Occipital lobe (tissue), 3 donors: ENCODE measurements at places on chromosomes 1 and 21. TPM values are rescaled to one million over a fixed set of nuclear protein-coding genes. Genes with fewer than 3 reads are reported as not detected.

The REN gene
- not detected for total RNA-seq

The SPSB1 gene
- 2.3 TPM for total RNA-seq

The S100A8 gene
- 3.9 TPM for total RNA-seq

The SNX7 gene
- total RNA-seq, result 163 TPM

The TFAP2E gene
- 0.62 TPM for total RNA-seq

The LCE2D gene
- not detected for total RNA-seq

DNA sequence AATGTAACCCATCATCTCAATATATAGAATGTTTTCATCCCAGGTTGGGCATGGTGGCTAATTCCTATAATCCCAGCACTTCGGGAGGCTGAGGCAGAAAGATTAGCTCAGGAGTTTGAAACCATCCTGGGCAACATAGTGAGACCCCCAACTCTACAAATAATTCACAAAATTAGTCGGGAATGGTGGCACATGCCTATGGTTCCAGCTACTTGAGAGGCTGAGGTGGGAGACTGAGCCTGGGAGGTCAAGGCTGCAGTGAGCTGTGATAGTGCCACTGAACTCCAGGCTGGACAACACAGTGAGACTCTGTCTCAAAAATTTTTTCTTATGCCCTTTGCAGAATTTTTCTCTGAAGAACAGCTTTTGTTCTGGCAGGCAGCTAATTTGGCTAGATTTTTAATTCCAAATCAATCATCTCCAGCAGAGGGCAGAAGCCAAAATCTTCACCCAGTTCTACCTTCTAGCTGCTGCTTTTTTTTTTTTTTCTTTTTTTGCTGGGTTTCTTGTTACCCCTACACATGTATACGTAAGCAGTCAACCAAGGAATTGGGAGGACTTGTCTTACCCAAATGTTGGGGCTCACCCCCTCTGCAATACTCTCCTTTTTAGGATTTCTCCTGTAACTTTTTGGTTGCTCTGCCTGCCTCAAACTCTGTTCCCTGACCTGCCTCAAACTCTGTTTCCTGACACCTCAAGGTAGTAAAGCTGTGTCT lies 2.7 kb upstream of the RAD54L start:
- DNase-seq, result no peak

- DNase-seq, result no peak
These were observed 150.6 kb downstream of the RWDD3 start for GRCh38 chr1:95384567-95384966.

DNA sequence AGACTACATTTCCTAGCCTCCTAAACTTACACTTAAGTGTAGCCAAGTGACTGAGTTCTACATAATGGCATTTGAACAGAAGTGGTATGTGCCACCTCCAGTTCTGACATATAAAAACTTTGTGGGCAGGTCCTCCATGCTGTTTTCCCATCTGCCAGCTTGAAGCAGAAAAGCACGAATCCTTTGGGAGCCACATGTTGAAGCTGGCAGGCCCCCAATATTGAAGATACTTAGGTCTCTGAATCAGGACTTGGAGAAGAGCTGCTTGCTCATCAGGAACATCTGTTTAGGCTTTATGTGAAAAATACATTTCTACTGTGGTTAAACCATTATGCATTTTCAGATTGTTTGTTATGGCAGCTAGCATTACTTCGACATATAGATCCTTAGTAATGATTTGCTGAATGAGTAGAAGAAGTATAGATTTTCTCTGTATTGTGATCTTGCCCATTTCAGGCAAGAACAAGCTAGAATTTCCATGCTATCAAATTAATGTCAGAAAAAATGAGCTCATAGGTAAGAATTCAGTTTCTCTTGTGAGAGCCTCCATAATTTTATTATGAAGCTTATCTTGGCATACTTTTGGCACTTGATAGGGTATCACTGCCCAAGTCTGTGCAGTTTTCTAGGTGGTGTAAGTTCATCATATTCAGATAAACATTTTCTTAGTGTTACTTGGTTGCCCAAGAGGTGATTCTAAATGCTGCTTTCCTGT lies 68.4 kb downstream of the GDAP2 start:
- DNase-seq, result peak; percentile 23

DNA sequence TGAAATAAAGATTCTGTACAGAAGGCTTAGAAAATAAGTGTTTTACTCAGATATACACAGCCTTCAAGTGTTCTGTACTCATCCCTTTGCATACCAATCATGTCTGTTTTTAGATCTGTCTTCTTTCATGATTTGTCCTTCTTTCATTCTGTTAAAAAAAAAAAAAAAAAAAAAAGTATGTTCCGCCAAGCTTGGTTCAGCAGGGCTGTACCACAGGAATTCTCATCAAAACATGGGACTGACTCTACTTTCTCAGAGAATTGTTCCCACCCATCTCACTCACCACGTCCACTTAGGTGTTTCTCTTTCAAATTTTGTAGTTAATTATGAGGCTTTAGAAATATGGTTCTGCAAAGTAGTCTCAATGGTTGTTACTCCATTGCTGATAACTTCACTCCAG lies 119.0 kb downstream of the AK5 start:
- no peak for DNase-seq

GRCh38 chr1:221612047-221612777 lies 129.7 kb downstream of the DUSP10 start:
- DNase-seq, result peak; percentile 34

DNA sequence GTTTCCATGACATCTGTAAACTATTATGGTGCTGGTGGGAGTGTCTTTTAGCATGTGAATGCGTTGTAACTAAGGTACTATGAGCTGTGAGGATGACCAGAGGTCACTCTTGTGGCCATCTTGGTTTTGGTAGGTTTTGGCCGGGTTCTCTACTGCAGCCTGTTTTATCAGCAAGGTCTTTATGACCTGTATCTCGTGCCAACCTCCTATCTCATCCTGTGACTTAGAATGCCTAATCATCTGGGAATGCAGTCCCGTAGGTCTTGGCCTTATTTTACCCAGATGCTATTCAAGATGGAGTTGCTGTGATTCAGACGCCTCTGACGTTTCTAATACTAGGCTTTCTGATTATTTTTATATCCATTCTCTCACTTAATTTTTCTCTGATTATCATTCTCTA lies 9.4 kb downstream of the NCAM2 start:
- DNase-seq, result no peak

DNA sequence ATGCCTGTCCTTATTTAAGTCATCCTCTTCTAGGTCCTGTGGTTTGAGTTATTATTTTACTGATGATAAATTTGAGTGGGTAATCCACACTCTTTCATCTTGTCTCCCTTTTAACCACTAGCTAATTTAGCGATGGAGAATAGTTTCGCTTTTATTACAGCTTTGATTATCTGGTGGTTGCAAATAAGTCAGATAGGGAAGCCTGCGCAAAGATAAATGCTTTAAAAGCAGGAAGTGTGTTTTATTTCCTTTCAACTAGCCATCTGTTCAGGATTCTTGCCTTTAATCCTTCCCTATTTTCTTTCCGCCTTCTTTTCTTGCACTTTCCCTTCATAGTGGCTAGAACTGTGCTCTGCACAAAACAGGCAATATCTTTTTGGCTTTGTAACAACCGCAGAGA lies 129.0 kb downstream of the TGFB2 start:
- DNase-seq, result no peak

DNA sequence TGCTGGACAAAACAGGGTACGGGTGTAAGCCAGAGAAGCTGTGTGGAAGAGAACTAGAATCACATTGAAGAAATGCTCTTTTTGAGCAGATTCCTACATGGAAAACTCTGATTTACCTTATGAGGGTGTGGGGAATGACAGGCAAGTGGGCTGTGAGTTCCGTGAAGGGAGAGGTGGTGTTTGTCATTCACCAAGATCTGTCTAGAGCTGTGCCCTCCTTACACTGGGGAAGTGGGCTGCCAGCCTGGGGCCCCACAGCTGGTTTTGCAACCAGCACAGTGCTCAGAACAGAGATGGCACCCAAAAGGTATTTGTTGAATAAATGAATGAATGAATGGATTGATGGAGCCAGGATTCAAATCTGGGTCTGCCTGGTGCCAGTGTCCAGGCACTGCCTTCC lies 10.4 kb downstream of the RCAN1 start:
- DNase-seq, result no peak

DNA sequence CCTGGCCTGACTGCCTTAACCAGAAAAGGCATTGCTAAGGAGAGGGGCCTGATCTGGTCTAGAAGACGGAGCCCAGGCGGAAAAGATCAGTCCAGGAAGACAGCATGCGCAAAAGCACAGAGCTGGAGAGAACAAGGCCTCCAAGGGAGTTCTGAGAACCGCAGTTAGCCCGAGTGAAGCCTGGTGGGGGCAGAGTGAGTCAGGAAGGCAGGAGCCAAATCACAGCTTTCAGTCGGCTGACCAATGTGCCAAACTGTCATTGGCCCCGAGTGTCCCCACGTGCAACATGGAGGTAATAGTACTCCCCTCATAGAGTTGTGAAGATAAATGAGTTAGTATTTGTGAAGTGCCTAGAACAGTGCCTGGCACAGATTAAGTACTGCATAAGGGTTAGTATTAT lies 1.2 kb upstream of the TSPAN2 start:
- DNase-seq, result no peak

DNA sequence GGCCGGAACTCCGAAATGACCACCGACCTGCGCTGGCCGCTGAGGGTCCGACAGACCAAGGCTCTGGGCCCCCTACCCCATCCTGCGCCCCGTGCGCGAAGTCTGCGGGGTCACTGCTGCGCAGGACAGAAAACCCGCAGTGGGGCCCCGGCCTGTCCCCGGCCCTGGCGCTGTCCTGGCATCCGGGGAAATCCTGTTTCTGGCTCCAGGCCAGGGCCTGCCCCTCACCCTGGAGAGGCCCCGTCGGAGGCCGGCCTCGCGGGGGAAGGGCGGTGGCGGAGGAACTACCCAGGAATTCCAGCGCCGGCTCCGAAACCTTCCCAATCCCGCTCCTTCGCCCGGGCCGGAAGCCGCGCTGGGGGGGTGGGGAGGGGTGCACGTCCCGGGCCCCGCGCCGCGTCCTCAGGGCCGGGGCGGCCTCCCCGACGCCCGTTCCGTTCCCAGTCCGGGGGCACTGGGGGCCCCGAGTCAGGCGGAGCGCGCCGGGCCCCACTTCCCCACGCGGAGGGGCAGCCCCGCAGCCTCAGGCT lies 77.0 kb downstream of the MORN1 start:
- DNase-seq, result no peak

GRCh38 chr1:165597883-165598675 lies 33.0 kb upstream of the MGST3 start:
- peak; percentile 97 for DNase-seq

GRCh38 chr1:85411567-85412305 lies 53.2 kb downstream of the DDAH1 start:
- DNase-seq, result no peak

DNA sequence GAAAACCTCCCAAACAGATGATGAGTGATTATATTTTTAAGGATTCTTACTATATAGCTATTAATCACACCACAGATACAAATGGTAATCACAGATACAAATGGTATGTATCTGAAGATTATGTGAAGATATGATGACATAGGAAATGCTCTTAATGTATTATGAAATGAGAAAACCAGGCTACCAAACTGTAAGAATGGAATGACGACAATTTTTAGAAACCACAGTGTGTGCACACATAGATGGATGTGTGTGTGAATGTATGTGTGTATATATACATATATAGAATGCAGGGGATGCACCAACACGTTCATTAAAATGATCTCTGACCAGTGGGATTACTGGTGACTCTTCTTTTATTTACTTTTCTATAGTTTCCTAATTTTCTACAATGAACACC lies 21.5 kb upstream of the ENAH start:
- DNase-seq, result no peak

DNA sequence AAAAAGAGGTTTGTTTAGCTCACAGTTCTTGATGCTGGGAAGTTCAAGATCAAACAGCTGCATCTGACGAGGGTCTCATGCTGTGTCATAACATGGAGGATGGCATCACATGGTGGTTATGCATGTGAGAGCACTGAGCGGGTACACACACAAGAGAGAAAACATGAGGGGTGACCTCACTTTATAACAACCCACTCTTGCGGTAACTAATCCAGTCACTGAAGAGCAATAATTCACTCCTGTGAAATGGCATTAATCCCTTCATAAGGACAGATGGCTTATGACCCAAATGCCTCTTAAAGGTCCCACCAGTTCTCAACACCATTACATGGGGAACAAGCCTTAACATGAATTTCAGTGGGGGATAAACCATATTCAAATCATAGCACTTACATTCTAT lies 23.2 kb upstream of the CHIT1 start:
- DNase-seq, result no peak

- no peak for DNase-seq
These were observed 90.0 kb downstream of the URB2 start for GRCh38 chr1:229716069-229716468.

DNA sequence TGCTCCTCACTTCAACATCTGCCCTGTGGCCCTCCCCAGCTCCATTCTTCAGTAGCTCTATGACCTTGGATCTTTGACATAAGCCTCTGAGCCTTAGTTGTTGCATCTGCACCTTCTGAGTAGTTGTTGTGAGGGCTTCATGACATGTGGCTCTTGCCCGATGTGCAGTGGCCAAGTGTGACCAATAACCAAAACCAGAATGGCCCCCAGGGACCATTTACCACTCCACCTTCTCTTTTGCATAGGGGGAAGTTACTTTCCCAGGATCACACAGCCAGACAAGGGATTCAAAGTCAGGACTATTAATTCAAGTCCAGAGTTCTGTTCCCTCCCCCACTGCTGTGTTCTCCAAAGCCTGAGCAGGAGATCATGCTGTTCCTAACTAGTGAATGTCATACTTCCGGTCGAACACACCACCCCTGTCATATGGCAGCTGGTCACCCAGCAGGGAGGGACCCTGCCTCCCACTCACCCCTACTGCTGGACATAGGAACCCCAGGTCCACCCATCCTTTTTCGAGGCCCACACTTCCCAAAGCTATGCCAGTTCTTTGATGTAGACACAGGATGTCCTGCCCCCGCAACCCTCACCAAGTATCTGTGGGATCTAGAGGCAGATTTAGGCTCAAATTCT lies 4.0 kb downstream of the FGR start:
- DNase-seq, result no peak

DNA sequence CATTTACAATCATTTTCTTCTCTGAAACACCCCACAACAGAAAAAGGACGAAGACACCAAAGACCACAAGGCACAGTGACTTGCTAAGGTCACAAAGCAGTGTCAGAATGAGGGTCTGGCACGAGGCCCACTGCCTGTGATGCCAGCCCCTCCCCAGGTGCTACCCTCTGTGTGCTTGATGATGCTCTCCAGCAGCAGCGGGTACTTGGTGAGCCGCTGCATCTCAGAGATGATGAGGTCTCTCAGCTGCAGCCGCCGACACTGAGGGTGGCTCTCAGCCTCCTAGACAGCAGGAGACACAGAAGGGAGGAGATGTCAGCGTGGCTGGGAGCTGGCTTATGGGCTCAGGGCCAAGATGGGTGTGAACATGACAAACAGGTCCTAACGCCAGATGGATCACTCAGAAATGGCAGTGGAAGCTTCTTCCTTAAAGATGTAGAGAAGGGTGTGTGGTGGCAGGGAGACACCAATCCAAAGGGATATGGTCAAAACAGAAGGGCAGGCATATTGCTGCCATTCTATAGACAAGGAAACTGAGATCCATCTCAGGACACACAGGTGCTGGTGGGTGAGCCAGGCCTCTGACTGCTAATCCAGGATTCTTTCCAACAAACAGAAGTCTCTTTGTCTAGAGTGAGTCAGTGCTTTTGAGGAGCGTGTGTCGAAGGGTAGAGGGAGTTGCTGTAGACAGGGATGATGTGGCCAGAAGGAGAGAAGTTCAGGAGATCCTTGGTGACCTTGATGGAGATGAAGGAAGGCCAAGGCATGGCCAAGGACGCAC lies 25.6 kb downstream of the LRRC71 start:
- peak; percentile 24 for DNase-seq
